ENCODE measurements at places on chromosomes 7 and 10. TPM values are rescaled to one million over a fixed set of nuclear protein-coding genes. Genes with fewer than 3 reads are reported as not detected.
A peak's percentile ranks its signal among the peaks of the same experiment; 100 is the strongest.

GRCh38 chr10:17645621-17646345, 1.8 kb downstream of the STAM start:
- DNase-seq = no peak

Gene ASZ1
- total RNA-seq = not detected

- peak; percentile 75 for DNase-seq
These were observed 134.3 kb upstream of the PDE1C start for GRCh38 chr7:32204361-32205018.

DNA sequence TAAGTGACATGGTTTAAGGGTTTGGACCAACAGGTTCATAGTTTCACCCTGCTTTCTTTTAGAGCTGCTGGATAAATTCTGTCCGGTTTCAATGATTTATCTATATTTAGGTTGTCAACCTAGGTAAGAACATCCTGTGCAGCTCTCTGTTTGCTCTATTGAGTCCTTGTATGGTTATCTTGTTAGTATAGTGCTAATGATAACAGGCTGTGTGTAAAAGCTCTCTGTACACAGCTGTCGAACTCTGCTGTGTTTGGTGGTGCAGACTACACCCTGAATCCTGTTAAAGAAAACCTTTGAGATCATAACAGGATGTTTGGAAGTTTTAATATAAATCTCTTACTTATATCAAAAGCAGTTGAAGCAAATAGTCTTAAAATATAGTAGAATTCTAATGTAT, 219.2 kb downstream of the SDK1 start:
- no peak for DNase-seq

Gene SEMA3D
- total RNA-seq = 2.5 TPM

GRCh38 chr10:80603516-80603915, 65.8 kb downstream of the SH2D4B start:
- DNase-seq = no peak

- no peak for DNase-seq
These were observed 19.0 kb downstream of the NUDCD3 start for GRCh38 chr7:44471436-44471835.

Gene INPP5A
- 132 TPM for total RNA-seq

- DNase-seq = no peak
These were observed 37.6 kb downstream of the KLF6 start for GRCh38 chr10:3747248-3747960.

GRCh38 chr10:44470784-44471183, 85.9 kb upstream of the CXCL12 start:
- no peak for DNase-seq

DNA sequence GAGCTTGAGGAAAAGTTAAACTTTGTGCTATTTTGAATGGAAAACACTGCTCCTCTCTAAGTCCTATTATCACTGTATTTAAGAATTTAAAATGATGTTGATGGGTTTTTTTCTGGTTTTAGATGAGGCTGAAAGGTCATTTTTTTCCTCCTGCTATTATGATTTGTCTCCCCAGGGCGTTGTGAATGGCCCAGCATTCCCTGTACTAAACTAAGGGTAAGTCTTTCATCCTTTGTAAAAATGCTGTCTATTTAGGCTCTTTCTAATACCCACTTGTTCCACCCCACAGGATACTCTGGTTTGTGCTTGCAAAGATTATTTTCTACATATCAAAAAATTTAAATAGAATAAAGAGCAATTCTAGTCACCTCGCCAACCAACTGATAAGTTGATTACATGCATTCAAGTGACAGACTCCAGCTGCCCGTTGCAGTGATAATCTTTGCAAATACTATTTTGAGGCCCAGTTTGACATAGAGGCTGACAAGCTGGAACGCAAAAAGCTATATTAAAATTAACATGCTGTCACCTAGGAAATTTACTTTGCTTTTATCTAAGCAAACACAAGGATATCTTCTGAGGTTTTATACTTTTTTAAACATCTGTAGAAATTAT, 222.3 kb upstream of the TMEM229A start:
- no peak for DNase-seq

DNA sequence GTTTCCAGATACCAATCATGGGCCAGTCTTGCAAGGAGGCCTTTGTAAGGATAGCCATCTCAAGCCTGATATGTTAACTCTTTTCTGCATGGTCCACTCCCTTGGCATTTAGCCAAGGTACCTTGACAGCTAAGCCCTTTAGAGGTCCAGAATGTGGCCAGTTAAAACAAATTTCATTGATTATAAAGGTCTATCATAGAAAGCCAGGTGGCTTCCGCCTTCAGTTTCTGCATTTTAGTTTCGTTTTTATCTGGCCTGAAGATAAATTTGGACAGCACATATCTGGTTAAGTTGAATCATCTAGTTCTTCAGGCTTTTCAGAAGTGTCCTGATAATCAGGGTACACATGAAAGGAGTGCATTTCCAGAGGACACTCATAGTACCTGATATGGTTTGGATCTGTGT, 30.7 kb downstream of the ANKIB1 start:
- DNase-seq = no peak

DNA sequence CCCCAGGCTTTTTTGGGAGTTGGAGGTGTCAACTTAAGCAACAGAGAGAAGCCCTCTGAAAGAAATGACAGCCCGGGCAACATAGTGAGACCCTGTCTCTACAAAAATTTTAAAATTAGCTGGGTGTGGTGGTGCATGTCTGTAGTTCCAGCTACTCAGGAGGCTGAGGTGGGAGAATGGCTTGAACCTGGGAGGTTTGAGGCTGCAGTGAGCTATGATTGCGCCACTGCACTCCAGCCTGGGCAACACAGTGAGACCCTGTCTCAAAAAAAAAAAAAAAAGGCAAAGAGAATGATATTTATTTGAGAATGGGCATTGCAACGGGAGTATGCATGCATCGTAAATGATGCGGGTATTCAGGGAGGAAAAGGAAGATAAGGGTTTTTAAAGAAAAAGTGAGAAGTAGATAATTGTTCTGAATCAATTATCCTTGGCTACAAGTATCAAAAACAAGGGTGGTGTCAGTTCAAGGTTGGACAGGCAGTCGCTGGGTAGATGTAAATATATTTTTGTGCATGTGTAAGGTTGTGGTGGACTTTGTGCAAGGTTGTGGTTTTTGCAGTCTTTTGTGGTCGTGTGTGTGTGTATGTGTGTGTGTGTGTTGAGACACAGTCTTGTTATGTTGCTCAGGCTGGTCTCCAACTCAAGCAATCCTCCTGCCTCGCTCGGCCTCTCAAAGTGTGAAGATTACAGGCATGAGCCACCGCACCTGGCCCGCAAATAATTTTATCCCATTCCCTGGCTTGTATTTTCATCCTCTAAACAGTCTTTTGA, 65.6 kb downstream of the COL26A1 start:
- DNase-seq = no peak

- DNase-seq = no peak
These were observed 73.7 kb upstream of the CAPZA2 start for GRCh38 chr7:116788572-116789197.

GRCh38 chr10:102660888-102661657, 16.8 kb downstream of the TRIM8 start:
- DNase-seq = peak; percentile 84

- no peak for DNase-seq
These were observed 71.3 kb downstream of the NRCAM start for GRCh38 chr7:108384716-108385483.

DNA sequence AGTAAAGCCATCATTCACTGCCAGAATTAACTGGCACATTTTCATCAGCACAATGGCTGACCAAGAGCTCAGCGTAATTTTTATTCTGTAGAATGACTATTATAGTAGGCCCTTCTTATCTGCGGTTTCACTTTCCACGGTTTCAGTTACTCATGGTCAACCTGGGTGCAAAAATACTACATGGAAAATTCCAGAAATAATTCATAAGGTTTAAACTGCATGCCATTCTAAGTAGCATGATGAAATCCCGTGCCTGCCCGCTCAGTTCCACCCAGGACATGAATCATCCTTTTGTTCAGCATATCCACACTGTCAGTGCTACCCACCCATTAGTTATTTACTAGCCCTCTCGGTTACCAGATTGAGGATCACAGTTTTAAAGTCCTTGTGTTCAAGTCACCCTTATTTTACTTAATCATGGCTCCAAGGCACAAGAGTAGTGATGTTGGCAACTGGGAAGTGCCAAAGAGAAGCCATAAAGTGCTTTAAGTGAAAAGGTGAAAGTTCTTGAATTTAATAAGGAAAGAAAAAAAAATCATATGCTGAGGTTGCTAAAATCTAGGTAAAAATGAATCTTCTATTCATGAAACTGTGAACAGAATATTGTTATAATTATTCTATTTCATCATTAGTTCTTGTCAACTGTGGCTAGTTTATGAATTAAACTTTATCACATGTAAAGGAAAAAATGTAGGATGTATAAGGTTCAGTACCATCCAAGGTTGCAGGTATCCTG, 204.9 kb downstream of the DOCK4 start:
- DNase-seq = no peak

DNA sequence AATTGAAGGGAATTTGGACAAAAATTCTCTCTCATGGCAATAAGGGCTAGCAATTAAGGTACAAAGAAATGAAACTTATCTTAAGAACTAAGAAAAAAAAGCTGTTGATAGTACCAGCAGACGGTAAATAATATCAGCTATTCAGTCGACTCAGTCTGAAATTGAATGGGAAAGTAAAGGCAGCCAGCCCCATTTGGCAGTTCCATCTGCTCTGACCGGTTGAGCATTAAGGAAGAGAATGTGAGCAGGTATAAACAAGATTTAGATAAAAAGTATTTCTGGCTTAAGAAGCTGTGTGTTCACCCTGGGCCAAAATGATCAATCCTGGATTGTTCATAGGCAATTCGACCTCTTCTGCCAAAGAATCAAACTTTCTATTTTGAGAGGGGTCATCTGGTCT, 154.6 kb upstream of the NPVF start:
- DNase-seq = no peak

Gene HERC4
- total RNA-seq = 50.0 TPM

- DNase-seq = no peak
These were observed 189.6 kb downstream of the CTTNBP2 start for GRCh38 chr7:117683430-117684175.

DNA sequence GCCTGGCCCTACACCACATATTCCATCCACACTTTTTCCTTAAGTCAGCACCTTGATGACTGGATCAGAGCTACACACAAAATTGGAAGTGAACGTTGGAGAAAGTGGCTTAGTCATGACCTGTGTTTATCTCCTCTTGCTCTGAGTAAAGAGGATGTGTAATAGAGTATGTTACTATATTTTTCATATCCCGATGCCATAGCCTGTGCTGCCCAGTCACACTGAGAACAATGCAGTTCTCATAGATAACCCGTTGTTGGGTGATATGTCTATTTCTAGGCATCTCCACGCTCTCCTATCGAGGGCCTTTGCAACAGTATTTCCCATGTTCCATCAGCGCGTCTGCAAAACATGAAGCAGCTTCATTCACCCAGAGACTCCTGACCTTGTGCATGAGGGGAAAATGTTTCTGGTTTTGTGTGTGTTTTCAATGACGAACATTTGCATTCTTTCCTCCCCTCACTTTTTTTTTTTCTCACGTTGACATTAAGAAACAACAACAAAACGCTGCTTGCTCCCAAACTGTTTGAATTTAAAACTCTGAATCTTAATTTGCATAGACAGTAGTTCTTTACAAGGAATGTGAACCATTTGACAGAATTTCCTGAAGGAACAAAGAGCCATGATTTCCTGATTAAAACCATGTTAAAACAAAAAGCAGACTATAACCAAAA, 43.4 kb downstream of the GRK5 start:
- no peak for DNase-seq

Gene ELFN1
- total RNA-seq = 0.55 TPM

DNA sequence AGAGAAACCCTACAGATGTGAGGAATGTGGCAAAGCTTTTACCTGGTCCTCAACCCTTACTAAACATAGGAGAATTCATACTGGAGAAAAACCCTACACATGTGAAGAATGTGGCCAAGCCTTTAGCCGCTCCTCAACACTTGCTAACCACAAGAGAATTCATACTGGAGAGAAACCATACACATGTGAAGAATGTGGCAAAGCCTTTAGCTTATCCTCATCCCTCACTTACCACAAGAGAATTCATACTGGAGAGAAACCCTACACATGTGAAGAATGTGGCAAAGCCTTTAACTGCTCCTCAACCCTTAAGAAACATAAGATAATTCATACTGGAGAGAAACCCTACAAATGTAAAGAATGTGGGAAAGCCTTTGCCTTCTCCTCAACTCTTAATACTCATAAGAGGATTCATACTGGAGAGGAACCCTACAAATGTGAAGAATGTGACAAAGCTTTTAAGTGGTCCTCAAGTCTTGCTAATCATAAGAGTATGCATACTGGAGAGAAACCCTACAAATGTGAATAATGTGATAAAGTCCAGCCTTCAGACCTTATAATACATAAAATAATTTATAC, 38.2 kb downstream of the ZNF679 start:
- no peak for DNase-seq

DNA sequence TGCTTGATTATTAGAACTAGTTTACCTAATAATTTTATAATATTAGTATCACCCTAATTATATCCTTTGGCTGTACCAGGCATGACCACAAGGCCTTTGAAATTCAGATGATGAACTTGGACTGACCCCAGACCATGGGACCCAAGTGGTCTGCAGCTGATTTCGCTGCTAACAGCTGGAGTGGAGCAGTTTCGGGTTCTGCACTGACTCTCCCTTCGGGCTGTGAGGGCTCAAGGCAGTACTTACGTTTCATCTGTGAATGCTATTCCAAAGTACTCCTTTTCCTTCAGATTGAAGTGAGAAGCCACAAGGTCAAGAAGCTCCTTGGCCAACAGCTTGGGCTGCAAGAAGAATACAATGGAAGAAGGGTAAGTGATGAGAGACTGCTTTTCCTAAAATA, 223.8 kb downstream of the PRPF18 start:
- DNase-seq = no peak

DNA sequence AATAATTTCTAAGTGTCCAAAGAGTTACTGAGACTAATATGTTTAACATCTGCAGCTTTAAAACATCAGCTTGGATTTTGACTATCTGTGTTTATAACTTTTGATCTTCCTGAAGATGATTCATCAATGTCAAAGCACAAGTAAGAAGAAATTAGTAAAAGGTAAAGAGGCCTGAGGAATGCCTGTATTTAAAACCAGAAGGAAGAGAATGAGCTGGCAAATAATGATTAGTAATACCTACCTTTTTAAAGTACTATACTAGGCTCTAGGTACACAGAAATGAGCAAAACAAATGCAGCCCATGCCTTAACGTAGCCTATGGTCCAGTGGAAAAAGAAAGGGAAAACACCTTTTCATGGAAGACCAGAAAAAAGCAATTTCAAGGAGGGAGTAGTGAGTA, 158.0 kb downstream of the KCND2 start:
- DNase-seq = no peak

Measured in sigmoid colon (tissue), 7 donors.